ENCODE measurements at places on chromosomes 2 and 18.
A peak's percentile ranks its signal among the peaks of the same experiment; 100 is the strongest.

DNA sequence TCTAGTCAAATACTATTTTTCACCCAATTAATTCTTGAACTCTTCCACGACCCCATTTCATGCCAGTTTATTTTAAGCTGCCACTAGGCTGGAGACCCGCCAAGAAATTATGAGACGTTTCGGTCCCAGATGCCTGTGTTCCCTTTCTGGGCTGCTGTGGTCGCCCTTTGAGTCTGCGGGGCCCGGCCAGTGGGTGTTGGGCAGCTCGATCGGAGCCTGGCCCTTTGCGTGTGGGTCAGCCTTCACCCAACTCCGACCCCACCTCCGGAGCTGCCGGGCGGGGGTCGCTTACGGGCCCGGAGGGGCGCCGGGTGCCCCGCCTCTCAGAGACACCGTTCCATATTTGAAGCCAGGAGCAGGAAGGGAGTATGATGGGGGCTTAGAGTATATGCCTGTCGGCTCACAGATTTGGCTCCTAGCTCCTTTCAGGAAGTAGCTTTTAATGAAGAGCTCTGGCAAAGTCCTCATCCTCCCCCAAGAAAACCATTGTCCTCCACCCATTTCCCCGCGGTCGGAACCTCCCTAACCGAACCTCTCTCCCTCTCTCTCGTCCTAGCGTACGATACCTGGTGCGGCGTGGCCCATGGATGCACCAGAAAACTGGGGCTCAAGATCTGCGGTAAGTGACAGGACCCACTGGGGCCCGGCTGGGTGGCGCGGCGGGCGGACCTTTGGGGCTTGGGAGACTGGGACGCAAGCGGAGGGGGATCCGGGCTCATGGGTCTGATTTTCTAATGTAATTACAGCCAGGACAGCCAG lies 5.0 kb downstream of the GAD1 start:
- DNase-seq: no peak

GRCh38 chr2:180003559-180003958 lies 3.5 kb downstream of the CWC22 start:
- no peak for DNase-seq

DNA sequence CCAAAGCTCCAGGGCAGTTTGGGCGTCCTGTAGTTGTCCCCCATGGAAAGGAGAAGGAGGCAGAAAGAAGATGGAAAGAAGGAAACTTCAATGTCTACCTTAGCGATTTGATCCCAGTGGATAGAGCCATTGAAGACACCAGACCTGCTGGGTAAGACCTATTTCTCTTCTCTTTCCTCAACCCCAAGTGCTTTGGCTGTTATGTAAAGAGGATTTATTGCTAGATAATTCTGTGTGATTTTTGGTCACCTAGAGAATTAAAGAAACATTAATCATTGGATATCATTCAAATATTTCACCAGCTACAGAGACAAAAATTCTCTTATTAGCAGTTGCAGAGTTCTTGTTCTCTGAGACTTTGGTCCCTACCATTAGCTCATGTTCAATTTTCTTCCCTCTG lies 1.9 kb downstream of the GALNT5 start:
- DNase-seq: no peak

GRCh38 chr2:75068546-75068945 lies 110.1 kb downstream of the POLE4 start:
- no peak for DNase-seq

- DNase-seq: peak; percentile 45
Measured at GRCh38 chr2:117551858-117552257, 262.6 kb upstream of the DDX18 start.

DNA sequence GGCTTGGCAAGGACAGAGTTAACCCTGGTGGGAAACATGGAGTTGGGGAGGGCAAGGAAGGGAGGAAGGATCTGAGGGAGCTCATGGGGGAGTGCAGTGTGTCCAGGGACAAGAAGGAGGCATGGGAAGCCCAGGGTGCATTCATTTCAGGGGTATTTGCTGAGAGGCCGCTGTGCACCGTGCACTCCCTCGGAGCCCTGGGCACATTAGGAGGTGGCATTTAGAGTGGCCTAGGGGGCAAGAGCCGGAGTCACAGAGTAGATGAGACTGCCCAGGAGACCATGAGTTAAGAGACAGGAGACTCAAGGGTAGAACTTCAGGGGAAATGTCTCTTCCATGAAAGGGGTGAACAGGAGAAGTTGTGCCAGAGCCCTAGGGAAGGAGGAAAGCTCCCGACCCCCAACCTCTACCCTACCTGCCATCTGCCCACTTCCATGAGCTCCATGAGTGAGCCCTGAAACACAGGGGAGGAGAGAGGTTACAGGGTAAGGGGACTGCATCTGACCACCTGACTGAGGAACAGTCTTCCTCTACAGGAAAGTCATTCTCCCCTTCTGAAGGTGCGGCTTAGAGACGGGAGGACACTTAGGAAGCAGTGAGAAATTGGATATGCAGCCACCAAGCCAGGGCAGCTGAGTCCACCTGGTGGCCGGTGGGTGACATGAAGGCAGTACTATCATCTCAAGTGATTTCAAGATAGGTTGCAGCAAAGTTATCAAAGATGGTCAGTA lies 58.5 kb upstream of the COPS8 start:
- peak; percentile 88 for DNase-seq

DNA sequence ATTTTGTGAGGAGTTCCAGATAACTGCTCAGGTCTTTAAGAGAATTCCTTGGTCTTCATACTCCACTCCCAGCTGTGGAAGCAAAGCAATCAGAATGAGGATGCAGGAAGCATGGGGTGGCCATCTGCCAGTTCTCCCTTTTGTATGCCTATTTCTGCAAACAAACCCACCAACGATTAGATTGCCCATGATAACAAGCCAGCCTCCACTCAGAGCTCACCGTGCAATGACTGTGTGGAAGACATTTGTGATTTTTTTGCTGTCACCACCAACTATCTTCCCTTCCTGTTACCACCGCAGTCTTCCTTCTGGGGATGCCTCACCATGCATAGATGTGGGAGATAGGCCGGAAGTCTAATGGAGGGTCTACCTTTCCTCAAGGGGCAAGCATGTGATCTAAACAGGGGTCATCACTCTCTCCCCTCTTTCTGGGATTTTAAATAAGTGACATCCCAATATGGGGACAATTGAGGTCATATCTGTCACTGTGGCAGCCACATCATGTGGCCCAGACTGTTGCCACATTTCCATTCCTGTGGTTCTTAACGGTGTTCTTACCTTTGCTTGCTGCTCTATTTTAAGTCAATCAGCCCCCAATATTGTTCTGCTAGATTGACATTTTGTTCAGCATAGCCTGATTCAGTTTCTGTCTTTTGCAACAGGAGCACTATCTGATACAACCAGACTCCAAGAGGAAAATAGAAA lies 4.4 kb downstream of the AFF3 start:
- no peak for DNase-seq

DNA sequence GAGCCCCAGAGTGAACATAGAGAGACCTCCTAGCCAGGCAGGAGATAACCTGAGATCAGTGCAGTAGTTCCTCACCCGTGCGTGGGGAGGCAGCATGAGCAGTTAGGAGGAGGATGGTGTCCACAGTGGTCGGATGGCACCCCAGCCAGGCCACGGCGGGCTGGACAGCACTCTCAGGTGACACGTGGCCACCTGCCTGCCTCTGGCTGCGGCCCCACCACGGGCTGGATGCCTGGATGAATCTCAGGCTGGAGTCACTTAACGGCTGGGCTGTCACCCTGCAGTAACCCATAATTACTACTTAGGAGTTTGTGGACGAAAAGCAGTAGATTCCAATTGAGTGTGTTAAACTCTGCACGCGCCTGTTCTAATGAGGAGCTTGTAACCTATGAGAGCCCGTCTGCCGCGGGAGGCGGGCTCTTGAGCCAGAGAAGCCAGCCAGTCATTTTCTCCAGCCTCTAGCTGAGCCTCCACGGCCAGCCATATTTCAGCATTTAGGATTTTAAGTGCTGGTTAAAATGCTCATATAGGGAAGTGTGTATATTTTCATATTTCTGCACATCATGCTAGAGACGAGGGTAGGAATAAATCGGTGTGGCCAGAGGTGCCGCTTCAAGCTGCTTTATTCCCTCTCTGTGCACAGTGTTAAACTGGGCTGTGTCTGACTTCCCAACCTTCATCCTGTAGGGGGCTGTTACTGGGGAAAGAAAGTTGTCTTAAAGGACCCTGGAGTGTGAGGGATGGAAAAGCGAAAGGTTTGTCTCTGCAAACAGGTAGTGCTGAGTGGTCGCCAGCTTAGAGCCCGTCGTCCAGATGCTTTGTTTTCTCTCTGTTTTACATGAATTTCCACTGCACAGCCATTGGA lies 144.0 kb downstream of the GLI2 start:
- DNase-seq: peak; percentile 80

DNA sequence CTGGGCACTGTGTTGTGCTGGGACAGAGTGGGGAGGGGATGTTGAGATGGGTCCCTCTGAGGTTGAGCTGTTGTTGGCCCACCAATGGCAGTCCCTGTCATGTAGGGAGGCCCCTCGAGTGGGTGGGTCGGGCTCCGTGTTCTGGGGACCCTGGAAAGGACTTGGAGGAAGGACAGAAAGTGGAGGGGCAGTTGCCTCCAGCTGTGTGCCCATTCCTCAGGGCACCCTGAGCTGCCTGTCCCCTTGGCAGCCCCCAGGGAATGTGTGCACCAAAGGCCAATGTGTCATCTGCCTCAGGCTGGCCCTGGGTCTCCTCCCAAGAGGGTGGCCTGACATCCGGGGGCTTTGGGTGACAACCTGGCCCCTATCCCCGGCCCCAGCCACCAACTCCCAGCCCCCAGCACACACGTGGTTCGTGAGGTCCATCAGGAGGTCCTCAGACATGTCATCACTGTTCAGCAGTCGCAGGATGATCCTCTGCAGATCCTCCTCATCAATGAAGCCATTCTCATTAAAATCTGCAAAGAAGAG lies 57.7 kb downstream of the CIB4 start:
- DNase-seq: no peak

DNA sequence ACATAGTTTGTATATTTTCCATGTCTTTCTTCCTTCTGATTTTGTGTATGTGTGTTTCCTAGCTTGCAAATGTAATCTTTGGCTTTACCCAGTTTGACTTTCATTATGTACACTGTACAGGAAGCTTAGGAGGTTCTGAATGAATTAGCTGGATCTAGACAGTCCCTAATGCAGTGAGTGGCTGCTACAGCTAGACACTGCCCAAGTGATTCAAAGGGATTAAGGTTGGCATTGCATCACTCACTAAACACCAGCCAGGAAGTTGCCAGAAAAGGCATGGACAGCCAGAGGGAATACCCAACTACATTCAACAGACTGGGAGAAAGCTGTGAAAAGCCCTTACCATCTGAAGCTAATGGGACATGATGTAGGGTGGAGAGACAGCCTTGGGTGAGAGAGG lies 316.0 kb upstream of the MEX3C start:
- DNase-seq: no peak

DNA sequence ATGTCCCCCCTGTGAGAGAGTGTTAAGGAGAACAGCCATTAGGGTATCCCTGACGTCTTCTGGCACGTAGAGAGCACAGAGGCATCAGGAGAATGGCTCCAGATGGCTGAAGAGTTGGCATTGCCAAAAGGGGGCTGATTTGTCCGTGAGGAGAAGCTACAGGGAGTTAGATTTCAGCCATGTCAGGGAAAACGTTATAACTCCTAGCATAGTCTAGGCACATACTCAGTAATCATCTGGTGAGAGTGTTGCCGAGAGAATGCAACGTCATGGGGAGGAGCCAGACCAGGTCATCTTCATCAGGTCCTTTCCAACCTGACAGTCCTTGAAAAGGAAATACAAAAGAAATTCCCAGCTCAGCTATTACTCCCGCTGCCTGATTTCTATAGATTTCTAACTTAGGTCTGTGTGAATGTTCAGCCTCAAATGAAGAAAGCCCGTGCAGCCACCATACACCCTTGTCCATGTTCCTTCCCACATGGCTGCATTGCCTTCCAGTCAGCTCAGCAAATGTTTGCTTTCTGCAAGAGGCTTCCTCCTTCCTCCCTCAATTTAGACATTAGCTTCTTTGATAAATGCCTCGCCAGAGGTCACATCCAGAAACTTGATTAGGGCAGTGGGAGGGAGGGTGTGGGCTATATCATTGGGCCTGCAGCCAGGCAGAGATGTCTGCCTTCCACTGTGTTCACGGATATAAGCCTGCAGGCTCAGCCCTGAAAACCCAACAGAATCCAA lies 93.0 kb downstream of the STPG4 start:
- peak; percentile 5 for DNase-seq

GRCh38 chr2:157468931-157469708 lies 25.2 kb upstream of the CYTIP start:
- no peak for DNase-seq

- no peak for DNase-seq
Measured at GRCh38 chr2:59084326-59084725, 843.2 kb upstream of the FANCL start.

GRCh38 chr2:151097128-151097527 lies 164.5 kb downstream of the RBM43 start:
- DNase-seq: no peak

DNA sequence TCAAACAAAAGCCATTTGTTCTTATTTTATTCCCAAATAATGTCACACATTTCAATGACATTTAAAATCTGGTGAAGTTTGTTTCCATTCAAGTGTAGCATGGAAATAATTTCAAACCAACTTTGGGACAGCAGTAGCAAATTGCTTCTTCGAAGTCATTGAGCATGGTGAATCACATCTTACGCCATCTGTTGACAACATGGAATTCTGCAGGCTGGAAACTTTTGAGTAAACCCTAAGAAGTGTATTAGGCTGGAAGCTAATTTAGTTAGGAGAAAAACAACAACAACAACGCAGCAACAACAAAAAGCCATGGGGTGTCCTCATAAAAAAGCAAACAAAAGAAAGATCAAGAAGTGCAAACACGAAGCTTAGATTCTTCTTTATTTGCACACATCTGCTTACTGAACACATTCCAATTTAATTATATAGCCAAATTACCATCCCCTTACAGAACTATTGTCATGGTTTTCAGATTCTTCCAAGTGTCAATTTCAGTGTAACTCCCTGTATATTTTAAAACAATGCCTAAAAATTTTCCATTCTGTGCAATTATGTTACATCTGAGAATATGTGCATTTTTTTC lies 659.0 kb upstream of the CDH7 start:
- DNase-seq: peak; percentile 43

DNA sequence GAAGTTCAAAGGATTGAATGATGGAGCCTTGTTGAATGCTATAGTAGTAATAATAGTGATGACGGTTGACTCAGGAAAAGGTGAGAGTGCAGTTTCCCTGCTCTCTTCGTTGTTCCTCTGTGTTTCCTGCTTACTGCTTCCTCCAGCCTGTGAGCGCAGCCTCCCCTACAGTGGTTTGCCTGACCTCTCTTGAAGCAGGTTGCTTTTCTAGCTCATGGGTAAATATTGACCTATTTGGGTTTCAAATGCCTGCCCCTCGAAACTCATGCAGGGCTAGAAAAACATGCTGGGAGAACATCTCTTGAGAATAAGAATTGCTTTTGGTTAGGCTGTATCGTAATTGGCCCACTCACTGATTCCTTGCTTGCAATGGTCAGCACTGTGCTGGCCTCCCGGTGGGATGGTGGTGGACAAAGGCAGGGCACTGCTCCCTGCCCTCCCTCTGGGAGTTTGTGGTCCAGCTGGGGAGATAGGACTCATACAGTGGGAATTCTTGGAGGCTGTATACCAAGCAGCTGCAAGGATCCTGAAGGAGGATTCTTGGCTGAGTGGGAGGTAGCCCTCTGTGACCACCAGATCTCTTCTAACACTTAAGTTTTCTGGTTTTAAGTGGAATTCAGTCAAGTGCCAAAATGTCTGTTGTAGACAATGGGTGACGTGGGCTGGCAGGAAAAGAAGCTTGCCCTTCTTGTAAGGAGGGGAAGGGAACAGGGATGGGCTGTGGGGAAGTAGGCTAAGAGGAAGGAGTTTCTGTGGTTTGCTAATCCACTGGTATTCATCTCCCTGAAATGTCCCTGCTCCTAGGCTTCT lies 5.4 kb upstream of the RNF181 start:
- DNase-seq: peak; percentile 67

- no peak for DNase-seq
Measured at GRCh38 chr18:11992096-11992790, 10.9 kb downstream of the IMPA2 start.

Measured in NCI-H510A treated with DMSO at 0.1 percent for 48 hours (cell line).